ENCODE measurements at places on chromosomes 16 and 17.

DNA sequence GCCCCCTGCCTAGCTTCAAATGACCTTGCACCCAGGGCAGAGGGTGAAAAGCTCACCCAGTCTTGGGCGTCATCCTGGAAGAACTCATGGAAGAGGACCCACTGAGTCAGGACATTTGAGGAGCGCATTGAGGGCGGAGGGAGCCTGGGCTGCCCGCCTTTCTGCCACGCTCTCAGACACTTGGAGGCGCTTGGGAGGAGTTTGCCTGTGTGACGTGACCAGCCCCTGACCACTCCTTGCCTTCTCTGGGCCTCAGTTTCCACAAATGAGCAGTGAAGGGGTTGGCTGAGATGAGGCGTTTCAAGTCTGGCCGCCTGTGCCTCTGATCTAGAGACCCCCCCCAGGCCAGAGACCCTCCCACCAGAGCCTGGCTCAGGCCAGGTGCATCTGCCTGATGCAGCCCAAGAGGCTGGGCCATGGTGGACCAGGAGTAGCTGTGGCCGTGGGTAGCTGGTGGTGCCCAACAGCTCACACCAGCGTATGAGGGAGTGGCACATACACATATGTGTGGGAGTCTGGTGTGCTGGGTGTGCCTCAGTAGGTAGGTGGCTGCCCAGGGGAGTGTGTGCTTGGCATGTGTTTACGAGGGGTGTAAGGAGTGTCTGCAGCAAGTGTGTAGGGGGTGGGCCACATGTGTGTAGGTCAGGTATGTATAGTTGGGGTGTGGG is 80.2 kb upstream of the TOB1 start:
- DNase-seq = no peak

DNA sequence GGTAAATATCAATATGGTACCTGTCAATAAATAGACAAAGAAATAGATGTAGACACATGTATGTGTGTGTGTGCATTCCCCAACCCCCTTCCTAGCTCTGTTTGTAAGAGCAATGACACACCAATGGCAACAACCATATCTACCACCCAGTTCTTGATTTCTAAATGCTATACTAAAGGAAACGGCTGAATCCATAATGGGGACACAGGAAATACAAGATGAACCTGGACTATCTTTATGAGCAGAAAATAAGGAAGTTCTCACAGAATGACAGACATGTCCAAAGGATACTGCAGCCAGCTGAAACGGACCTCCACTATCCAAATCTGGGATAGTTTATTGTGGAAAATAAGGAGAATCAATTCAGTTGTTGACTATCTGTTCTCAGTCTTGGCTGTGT is 75.3 kb downstream of the MYO1D start:
- DNase-seq = no peak

- peak; percentile 55 for DNase-seq
Observed at GRCh38 chr17:39867880-39868553, at the start of gene ZPBP2. ZPBP2 (plus strand) TSS chr17:39868202; CDS start chr17:39868355, 153 bp downstream.

GRCh38 chr17:61496174-61496956 is 44.1 kb downstream of the TBX4 start:
- DNase-seq = no peak

DNA sequence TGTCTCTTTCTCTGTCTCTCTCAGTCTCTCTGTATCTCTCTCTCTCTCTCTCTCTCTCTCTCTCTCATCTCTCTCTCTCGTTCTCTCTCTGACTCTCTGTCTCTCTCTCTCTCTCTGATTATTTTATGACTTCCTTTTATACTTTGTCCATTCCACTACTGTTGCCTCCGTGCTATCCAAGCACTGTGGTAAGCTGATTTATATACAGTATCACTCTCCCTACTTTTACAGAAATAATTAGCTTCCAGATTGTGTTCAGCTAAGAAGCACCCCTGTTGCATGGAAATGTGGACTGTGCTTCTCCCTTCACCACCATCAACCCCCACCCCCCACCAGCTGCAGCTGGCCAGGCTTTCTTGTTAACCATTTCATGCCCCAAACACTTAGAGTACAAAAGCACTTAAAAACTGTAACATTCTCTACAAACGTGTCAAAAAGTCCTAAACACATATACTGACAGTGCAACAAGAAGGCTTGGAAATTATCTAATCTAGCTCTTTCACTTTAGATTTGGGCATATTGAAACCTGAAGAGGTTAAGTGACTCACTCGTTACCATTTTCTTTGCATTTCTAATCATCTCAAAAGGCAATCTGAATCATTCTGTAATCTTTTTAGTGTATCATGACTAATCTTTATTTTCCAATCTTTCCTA is 11.6 kb upstream of the TMEM100 start:
- DNase-seq = peak; percentile 12

DNA sequence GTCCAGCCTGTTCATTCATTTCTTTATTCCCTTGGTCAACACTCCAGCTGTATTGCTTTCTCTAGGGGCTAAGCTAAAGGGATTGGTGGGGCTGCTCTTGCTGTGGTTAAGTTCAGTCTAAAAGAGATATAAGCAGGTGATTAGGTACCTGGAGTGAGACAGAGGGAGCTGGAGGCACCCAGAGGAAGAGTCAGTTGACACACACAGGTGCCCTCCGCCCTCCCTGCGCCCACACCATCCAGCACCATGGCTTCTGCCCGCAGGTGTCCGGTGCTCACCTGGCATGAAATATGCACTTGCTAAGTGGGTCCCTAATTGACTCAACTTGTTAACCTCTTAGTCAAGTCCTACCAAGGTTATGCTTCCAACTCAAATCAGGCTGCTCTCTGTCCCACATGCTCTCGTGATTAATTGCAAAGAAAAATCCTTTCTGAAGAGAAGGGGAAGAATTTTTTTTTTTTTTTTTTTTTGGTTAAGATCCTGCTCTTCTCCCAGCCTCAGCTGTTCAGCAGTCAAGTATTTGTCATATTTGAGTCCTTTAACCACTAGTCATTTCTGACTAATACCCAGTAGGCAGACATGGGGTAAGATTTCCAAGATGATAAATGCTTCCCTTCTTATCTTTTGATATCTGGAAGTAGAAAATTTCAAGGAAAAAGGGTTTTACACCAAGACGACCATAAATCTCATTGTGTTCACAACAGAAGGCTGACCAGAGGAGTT is 199.8 kb upstream of the WSCD1 start:
- no peak for DNase-seq

DNA sequence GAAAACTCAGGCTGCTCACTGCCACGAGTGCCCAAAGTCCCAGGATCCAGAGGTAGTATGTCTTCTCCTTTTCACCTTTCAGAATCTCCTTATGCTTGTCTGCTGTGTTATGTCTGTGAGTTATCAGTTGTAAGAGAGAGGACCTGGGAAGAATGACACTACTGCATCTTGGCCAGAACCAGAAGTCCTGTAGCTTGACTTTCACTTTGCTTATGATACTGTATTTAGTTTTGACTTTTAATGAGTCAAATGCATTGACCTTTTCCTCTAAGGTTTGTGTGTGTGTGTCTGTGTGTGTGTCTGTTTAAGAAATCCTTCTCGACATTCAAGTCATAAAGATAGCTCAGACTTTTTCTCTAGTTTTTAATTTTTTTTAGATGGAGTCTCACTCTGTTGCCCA is 43.4 kb downstream of the BMERB1 start:
- DNase-seq = no peak

DNA sequence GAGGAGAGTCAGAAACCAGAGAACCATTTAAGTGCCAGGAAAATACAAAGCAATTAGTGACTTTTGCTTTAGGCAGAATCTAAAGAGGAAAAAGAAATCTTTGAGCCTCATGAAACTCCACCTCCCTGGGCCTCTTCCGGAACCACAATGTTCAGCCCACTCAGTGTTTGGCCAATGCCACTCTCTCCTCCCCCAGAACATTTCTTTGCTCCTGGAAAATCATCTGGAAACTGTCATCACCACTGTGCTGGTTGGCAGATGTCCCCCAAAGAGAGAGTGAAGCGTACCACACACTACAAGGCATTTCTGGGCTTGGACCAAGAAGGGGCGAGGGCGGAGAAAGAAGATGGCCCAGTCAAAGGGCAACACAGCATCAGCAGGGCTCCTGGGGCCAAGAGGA is 7.1 kb upstream of the SOX9 start:
- no peak for DNase-seq

- no peak for DNase-seq
Observed at GRCh38 chr16:1763521-1764511, 7.5 kb downstream of the NME3 start.

DNA sequence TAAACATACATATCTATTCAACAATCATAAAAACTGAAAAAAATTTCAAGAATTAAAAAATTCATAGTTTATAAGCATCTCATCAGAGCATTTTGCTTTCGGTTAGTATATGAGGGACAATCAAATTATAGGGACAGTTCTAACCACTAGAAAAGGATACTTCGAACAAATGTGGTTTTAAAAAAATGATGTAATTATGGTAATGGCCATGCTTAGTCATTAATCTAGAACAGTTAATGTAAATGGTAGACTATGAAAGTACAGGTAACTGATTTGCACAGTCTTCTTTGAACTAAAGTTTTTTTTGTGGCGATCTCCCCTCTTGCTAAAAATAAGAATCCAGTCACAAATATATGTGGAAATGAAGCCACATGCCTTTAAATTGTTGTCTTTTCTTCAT is 63.5 kb upstream of the PHOSPHO1 start:
- DNase-seq = no peak

GRCh38 chr17:4480929-4481898 is 17.5 kb upstream of the SPNS2 start:
- DNase-seq = peak; percentile 40

GRCh38 chr17:82095777-82096708 is 2.0 kb downstream of the FASN start:
- DNase-seq = peak; percentile 12

DNA sequence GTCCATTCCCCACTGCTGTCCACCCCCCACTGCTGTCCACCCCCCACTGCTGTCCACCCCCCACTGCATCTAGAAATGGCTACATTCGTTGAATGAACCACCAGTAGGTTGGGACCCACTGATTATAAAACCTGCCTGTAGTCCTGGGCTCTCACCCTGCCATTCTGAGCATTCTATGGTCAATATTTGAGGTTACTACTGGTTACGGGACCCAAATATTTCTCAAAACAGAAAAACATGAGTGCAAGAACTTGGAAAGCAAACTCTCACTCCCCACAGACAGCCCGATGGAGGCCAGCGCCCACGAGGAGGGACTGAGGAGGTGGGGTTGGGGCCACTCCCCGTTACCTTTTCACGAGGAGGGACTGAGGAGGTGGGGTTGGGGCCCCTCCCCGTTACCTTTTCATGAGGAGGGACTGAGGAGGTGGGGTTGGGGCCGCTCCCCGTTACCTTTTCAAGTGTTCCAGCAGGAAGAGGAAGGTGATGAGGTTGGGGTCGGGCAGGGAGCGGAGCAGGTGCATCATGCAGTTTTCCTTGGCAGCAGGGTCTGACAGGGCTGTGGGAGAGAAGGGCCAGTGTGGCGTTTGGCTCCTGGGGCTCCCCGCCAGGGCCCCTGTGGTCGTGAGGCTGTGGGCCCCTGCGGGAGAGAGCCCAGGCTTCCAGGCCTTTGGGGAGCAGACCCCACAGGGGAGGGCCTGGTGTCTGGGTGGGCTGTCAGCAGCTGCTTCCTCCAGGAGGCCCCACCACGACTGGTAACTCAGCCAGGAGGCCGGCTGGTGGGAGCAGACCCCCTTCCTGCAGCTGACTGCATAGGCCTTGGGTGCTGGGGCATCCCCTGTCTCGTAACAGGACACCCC is 12.5 kb downstream of the TIMM22 start:
- DNase-seq = peak; percentile 6

- DNase-seq = no peak
Observed at GRCh38 chr16:54720259-54720658, 210.4 kb upstream of the IRX5 start.

- no peak for DNase-seq
Observed at GRCh38 chr16:46519063-46519462, 102.1 kb downstream of the SHCBP1 start.

DNA sequence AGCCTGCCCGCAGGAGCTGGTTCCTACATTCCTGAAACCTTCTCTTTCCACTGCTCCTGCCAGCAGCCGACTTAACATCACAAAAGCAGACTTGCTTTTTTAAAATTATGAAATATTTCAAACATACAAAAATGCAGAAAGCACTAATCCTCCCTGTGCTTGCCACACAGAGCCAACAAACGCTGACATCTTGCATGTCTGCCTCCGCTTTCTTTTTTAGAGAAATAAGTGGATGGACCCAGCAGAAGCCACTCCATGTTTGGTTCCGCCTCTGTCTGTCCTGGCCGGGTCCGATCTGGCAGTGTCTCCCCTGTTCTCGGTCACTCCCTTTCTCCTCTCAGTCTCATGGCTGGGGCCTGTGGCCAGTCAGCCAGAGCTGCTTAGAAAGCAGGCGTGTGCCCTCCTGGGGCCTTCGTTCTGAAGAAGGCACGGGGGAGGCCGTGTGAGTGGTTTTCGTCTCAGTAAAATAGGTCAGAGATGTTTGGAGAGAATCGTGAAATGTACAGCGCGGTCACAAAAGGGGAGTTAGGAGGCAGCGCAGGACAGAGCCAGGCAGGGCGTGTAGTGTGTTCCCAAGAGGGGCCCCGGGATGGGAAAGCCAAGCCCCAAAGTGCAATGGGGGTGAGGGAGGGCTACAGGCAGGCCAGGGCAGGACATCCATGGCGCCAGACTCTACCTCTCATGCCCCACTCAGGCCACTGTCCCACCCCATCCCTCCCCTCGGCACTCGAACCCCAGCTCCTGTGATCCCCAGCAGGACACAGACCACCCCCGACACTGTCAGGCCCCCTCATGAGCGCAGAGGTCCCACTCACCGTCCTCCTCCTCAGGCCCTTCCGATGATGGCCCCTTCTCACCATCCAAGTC is 23.2 kb downstream of the MXRA7 start:
- no peak for DNase-seq

DNA sequence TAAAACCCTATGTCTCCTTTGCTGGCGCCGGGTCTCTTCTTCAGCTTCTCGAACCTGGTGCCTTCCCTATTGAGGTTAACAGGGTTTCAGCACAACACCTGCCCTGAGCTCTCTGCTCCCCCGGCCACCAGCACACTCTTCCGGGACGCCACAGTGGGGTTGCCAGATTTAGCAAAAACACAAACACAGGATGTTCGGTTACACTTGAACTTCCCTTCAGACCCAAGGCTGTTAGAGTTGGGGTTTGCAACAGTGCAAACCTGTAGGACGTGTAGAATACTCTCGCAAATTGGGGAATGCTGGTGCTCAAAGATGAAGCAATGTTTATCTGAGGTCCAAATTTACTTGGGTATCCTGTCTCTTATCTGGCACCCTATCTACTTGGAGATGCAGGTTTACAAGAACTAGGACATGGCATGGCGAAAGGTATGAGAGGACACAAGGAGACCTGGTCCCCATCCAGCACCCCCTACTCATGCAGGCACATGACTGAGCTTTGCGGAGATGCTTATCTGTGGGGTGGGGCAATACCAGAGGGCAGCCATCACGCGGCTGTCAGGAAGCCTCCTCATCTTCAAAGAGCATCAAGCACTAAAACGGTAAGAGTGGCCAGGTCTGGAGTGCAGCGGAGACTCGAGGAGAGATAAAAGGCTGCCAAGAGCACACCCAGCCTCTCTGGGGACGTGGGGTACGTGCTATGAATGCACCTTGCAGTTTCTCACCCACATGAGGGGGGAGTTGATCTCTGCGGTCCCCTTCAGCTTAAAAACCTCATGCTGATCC is 52.8 kb downstream of the SDK2 start:
- DNase-seq = peak; percentile 19

DNA sequence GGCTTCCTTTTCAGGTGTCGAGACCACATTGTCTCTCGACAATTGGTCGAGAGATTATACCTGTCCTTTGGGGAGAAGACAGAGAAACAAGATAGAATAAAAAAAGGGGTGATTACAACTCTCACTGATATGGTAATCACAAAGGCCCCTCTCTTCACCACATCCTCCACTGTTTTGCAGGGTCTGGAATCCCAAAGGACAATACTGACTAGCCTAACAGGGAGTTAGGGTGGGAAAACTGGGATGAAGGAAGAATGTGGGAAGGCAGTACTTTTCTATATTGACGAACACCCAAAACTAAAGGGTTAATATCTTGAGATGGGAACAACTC is 6.1 kb downstream of the ABCA5 start:
- no peak for DNase-seq
